ENCODE measurements at places on chromosomes 16 and 17.

DNA sequence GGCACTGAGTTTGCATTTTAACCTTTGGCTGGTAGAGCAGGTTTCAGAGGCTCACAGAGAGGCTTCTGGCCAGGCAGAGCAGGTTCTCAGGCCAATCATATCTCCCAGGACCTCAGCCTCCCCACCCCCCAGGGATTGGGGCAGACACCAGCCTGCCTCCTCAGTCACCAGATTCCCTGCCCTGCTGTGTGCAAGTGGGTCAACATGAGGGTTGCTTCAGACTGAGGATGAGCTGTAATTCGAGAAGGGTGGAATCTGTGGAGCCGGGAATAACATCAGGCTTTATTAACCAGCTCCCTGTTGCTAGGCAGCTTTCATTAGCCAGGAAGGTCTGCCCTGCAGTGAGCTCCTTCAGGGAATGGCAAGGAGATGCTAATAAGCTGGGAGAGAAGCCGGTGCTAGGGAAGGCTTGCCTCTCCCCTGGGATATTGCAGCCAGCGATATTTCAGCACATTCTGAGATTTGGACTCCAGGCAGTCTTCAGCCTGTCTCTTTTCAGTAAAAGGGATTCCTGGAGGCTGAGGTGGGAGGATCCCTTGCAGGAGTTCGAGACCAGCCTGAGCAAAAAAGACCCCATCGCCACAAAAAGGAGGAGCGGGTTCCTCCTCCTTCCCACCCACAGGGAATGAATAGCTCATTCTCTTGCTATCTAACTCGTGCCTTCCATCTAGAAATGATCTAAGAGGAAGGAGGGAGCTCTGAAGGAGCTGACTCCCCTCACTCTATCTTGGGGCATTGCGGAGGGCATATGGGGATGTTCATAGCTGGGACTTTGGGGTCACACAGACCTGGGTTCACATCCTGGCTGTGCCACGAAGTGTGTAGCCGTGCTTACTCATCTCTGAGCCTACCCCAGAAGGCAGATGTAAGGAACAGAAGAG is 10.7 kb downstream of the SGSM2 start:
- peak; percentile 18 for DNase-seq

DNA sequence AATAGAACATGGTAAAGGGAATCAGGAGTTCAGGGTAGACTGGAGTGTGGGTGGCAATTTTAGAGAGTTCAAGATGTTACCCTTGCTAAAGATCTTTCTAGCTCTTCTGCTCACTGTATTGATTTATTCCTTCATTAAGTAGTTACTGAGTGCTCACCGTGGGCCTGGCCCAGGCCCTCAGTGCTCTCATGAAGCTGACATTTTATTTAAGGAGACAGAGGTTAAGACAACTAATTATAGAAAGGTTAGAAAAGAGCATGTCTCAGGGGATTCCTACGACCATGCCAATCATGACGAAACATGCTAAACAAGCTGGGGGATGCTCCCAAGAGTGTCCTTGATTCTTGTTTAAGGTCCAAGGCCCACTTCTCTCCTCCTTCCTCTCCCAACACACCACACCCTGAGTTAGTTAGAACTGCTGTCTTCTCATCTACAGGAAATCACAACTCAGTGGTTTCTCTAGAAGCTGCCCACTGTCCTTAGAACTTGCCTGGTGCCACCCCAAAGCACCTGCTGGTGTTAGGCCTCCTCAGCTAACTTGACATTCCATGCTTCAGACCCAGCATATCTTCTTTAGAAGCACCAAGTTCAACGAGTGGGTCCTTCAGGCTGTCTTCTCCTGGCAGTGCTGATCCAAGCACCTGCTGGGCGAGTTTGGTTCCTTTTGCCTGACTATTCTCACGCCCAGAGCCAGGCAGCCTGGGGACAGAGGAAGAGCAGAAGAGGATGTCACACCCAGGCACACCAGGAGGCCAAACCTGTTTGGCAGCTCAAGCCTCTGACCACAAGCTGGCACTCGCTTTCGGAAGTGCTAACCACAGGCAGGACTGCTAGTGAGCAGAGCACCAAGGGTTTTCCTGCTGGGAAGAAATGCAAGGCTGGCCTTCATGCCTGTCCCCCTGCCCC is 79.0 kb downstream of the GAS7 start:
- DNase-seq = no peak

GRCh38 chr16:2460391-2460713 is 443 bp downstream of the TEDC2 start:
- no peak for DNase-seq

DNA sequence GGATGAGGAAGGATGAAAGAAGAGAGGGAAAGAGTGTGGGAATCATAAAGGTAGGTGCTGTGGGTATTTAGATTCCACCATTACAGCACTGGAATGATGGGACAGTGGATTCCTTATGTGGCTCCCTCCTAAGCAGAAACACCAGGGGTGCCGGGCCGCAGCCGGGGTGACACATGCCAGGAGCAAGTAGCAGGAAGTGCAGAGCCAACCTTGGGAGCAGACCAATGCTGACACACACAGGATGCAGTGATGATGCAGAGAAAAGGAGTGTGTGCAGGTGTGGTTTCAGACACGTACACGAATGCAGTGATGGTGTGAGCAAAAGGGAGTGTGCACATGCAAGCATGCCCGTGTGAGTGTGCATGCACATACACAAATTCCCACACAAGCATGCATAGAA is 338.0 kb downstream of the SLC39A11 start:
- DNase-seq = no peak

DNA sequence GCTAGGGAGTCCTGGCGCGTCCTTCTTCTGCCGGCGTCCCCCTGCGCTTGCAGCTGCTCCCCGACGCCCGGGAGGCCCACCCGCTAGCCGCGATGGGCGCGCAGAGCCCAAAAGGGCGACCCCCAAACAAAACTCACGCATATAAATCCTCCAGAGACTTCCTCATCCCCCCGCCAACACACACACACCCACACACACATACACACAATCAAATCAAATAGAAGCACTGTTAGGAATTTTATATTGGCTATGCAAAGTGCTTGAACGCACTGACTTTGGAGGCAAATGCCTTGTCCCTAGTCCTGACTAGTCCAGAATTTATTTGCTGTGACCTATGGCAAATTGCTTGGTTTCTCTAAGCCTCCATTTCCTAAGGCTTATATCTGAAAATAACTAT is 23.8 kb upstream of the CRYM start:
- DNase-seq = no peak

- no peak for DNase-seq
Observed at GRCh38 chr17:68850749-68851510, 104.3 kb downstream of the ABCA8 start.

GRCh38 chr17:52158450-52159042 is at the start of gene CA10:
TSS of gene CA10 (minus strand) at chr17:52158714.
- no peak for DNase-seq

DNA sequence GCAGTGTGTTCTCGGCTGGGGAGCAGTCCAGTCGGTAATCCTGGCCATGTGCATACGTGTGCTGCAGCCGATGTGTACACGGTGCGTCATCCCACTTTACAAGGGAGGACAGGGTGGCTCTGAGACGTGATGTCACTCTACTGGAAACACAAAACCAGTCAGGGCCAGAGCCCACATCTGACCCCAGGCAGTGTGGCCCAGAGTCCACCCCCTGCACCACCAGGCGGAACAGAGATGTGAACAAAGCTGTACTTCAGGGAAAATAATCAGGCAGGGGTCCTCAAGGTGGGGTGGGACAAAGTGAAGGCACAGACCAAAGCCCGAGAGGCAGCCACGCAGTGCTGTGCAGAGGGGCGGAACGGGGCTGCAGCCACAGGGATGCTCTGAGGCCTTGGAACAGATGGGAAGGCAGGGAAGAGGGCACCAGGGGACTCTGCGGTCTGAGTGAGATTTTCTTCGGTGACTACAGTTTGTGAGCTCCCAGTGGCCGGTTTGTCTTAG is 181.5 kb downstream of the ZNF423 start:
- DNase-seq = no peak
